Brain pericyte (primary cell): ENCODE measurements at places on chromosomes 2 and 18.

DNA sequence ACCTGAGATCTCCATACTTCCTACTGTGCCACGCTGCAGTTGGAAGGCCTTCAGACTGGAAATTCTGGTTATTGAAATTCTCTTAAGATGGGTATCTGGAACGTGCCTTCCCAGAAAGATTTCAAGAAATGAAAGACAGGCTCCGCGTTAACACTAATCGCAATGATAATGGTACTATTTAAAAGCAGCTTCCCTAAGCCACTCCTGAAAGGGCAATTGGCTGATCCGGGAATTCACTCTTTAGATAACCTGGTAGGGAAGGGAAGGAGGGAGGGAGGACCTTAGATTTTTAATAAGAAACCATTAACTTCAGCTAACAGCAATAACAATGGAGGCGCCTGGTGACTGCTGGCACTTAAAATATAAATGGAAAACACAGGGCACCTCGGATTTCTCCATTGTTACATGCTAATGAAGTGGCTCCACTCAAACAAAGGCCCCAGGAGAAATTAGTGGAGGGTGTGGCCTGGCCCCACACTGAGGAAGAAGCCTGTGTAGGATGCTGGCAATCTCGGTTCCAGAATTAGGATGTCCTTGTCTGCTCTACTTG is 22.5 kb upstream of the MTA3 start:
- no peak for DNase-seq

DNA sequence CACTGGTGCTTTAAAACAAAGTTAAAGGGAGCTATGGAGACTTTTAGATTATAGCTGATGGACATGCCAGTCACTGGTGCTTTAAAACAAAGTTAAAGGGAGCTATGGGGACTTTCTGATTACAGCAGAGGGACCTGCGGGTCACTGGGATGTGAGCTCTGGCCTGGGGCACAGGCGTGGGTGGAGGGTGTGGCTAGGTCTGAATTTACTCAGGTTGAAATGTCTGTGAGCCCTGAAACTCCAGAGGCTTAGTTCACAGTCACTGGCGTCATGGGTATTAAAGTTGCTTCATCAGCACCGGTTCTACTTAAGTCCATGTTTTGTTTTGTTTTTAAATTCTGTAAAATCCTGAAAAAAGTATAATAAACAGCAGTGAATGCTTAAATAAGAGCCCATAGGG is 49.0 kb upstream of the TMEM18 start:
- DNase-seq: no peak

DNA sequence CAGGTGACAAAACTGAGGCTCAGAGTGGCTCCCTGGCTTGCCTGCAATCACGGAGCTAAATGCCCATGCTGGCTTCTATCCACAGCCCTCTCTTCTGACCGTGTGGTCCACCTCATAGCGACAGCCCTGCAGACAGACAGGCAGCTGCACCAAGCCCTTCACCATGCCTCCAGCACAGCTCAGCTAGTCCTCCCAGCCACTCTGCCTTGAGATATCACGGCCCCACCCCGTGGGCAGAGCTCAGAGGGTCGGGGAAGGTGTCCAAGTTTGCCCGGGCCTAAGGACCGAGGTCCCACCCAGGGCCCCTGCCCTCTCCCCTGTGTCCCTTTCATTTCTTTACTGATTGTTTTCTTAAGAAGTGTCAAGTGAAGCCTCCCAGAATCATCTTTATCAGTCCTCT is 128.2 kb upstream of the GLI2 start:
- no peak for DNase-seq

GRCh38 chr2:17628349-17629261 is 88.1 kb downstream of the VSNL1 start:
- DNase-seq: no peak

GRCh38 chr18:67109535-67109934 is 407.0 kb downstream of the DSEL start:
- no peak for DNase-seq

DNA sequence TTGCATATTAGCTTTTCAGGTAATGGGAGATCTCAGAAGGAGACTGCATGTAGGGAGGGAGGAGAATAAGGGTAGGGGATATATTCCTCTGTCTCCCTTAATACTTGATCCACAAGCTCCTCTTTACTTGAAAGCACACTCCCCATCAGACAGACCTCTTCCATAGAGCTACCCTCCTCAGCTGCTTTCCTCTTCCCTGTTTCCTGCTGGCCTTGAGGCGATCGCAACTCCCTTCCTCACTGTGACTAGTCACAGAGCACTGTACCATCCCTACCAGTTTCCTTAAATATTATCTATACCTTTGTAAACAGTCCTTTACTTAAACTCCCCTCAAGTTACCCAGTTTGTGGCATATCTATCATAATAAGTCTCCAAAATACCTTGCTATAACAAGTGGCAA is 10.9 kb downstream of the ROCK1 start:
- no peak for DNase-seq

DNA sequence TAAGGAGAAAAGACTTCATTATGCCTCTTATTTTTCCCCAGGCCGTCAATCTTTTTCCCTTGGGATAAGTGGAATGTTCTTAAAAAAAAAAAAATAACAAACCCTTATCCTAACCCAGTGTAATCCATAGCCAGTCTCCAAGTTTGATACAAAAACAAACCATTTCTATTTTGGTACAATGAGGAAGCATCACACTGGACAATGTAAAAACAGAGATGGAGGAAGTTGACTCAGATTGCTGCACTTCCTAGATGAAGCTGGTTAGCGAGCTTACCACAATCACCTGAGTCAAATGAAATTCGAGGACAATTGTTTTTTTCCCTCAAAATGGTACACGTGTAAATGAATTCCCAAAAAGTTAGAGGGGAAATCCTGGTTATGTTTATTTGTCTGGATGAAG is 259.7 kb downstream of the TCF4 start:
- DNase-seq: peak; percentile 45

DNA sequence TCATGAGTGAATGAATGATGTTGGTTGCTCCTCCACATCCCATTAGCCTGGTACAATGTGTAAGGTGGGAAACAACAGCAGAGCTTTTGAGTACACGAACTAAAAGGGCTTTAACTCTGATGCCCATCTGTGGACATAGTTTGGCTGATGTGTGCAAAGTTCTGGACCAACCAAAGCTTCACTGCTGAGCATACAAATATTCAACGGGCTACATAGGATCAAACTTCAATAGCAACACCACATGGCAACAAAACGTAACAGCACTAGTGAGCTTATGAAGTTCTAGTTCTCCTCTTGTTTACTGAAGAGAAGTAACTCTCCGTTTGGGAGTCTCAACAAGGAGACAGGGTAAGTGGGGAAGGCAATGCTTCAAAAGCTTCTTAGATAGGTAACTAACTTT is 20.4 kb downstream of the STAM2 start:
- no peak for DNase-seq

DNA sequence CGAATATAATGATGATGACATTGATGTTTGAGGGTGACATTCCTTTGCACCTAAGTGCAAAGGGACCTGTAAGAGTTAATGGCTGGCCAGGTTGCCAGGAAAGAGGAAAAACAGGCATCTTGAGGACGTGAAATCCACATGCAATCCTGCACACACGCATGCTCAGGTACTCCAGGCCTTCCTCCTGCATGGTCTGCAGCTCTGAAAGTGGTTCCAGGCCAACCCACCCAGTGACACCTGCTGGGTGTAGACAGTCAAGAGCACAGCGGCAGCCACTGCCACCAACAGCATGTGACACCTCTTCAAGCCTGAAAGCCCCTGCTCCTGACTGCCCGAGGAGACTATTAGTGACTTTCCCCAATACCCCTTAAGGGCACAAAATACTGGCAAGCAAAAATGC is 101.6 kb downstream of the PIEZO2 start:
- no peak for DNase-seq

GRCh38 chr2:39370101-39370500 is 67.0 kb downstream of the MAP4K3 start:
- DNase-seq: no peak

DNA sequence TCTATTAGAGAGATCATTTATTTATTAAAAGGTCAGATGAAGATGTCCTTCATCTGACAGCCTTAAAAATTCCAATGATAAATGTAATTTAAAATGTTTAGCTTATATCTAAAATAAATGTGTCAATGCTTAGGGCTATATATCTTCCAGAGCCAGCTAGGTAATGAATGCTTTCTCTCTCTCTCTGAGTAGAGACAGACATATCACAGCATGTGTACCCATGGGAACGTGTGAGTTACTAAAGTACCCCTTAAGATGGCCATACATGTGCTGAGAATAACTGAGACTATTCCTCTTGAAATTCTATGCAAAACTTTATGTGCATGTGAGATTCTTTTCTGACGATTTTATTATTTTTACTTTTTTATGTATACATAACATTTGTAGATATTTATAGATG is 420.9 kb upstream of the ST6GAL2 start:
- DNase-seq: no peak

DNA sequence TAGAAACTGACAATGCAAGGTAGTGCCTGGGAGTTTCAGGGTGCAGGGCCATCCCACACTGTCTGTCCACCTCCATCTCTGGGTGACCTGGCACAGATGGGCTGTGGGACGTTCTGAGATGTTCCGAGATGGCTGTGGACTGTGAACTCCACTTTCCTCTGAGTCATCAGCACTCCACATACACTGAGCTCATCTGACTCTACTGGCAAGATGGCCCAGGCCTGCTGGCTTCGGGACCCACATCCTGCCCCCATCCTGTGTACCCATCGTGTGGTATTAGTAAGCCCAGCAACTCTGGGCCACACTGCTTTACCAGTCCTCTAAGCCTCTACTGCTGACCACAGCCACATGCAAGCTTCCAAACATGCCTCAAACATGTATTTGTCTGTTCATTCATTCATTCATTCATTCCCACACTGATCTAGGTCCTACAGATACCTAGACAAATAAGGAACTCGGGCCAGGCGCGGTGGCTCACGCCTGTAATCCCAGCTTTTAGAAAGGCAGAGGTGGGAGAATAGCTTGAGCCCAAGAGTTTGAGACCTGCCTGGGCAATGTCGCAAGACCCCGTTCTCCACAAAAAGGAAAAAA is 124.8 kb upstream of the CXCR4 start:
- DNase-seq: no peak

DNA sequence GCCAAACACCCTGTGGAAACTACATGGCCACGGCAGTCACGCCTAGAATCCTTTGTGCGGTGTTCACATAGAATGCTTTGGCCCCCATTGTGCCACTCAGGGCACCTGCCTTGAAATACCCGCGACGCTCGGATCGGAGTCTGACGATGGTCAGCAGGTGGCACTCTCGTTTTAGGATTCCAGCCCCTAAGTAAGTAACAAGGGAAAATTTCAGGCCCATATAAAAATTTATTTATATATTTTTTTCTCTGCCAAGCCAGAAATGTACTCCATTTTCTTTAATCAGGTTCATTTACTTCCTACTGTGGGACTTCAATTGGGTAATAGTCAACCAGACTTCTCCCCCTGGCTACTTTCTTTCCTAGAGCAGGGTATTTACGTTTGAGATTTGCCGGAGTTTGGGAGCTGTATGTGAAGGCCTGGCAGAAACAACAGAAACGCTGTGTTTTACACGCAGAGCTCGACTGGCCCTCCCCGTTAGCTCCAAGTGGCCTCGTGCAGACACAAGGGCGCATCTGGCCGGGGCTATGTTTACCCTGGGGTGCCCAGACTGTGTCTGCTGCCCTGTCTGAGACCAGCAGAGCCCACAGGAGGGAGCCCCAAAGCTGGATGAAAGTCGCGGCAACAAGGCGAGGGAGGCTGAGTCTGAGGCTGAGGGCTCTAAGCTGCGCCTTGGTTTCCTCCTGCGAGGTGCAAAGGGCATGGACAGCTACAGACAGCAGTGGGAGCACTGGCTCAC is 41.6 kb downstream of the LRRC30 start:
- DNase-seq: peak; percentile 32

GRCh38 chr18:59101830-59102414 is 37.8 kb upstream of the SEC11C start:
- no peak for DNase-seq

GRCh38 chr2:189614585-189614984 is 34.0 kb upstream of the SLC40A1 start:
- no peak for DNase-seq

- DNase-seq: no peak
Observed at GRCh38 chr2:99079226-99079625, 62.3 kb upstream of the C2orf15 start.

- DNase-seq: no peak
Observed at GRCh38 chr2:238235331-238235732, 4.5 kb downstream of the HES6 start.

- no peak for DNase-seq
Observed at GRCh38 chr2:43175876-43176275, 50.5 kb downstream of the ZFP36L2 start.

GRCh38 chr2:88016086-88016959 is at the start of gene RNU2-63P:
RNU2-63P (minus strand) TSS chr2:88016547.
- DNase-seq: peak; percentile 79

- DNase-seq: no peak
Observed at GRCh38 chr2:111957872-111958354, 59.5 kb downstream of the MERTK start.

DNA sequence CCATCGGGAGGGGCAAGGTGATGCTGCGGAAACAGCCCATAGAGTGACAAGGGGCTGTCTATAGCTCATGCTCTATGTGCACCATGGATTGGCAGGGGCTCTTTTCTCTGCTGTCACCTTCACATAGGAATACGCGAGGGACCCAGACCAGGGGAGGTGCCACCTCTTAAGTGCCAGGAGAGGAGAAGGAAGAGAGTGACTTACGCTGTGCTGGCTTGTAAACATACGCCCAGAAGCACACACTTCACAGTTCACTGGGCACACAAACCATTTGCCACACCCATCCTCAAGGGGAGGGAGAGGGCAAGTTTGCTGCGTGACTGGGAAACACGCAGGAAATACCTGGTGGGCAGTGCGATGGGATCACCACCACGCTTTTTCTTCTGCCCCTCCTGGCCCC is 65.1 kb upstream of the GPR45 start:
- DNase-seq: no peak

DNA sequence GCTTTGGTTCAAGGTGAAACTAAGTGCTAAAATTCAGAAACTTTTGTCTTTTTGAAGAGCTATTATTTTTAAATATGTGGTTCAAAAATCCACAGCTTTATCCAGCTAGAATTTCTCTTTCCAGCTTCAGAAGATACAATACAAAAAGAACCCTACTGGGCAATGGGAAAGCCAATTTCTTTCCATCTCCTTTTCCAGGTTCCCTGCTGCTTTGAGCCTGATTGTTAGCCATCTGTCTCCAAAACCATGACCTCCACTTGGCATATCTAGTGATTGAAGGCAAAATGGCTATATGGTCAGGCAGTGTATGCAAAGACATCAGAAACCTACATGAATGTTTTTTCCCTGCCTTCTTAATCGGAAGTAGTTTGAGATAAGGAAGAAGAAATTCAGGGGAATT is 134.1 kb downstream of the KCNH7 start:
- DNase-seq: no peak
